ENCODE measurements at places on chromosomes 4 and X.
A peak's percentile ranks its signal among the peaks of the same experiment; 100 is the strongest.

- DNase-seq = no peak
Observed at GRCh38 chrX:20143111-20143510, 1.5 kb upstream of the EIF1AX start.

GRCh38 chr4:179097741-179098140, 1655.5 kb upstream of the AGA start:
- DNase-seq = no peak

DNA sequence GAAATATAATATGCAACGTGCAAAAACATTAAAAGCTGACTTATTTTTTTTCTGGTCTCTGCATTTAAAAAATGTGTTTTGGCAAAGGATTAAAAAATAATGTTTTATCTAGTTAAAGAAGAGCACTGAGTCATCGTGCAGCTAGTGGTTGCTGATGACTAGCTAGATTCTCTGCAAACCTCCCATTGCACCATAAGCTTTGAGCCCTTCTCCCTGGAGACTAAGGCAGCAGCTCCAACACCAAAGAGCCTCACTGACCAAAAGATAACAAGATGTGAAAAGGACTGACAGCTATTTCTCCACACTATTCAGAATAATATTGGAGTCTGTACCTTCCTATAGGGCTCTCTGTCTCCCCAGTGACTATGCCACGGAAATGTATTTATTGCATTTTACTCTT, 424.3 kb downstream of the SLITRK2 start:
- no peak for DNase-seq

DNA sequence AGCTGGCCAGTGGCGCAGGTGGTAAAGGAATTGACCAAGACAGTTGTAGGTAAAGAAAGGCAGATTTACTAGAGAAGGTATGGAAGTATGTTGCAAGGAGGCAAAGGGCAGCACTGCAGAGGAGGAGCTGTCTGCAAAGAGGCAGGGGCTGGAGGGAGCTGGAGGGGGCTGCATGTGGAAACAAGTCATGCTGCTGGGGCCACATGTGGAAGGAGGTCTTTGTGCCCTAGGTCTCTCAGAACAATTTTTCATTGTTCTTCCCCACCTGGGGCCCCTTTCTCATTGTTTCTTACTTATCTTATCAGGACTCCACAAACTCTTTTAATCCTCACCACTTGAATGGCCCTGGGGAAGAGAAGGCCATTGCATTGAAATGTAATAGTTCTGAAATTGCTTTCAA, 144.8 kb upstream of the PLAC1 start:
- no peak for DNase-seq

DNA sequence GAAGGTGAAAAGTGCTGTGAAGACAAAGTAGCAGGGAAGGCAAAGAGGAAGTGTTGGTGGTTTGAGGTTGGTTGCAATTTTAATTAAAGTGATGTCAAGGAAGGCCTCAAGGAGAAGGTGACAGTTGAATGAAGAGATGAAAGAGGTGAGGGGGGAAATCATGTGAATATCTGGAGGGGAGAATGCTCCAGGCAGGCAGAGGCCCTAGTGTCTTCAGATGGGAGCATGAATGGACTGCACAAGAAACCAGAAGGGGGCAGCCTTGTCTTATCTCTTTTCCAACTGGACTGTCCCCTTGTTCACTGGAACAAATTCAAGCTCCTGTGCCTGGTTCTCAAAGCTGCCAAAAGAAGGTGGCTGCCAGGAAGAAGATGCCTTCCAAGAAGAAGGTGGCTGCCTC, 68.4 kb downstream of the MAOB start:
- no peak for DNase-seq

DNA sequence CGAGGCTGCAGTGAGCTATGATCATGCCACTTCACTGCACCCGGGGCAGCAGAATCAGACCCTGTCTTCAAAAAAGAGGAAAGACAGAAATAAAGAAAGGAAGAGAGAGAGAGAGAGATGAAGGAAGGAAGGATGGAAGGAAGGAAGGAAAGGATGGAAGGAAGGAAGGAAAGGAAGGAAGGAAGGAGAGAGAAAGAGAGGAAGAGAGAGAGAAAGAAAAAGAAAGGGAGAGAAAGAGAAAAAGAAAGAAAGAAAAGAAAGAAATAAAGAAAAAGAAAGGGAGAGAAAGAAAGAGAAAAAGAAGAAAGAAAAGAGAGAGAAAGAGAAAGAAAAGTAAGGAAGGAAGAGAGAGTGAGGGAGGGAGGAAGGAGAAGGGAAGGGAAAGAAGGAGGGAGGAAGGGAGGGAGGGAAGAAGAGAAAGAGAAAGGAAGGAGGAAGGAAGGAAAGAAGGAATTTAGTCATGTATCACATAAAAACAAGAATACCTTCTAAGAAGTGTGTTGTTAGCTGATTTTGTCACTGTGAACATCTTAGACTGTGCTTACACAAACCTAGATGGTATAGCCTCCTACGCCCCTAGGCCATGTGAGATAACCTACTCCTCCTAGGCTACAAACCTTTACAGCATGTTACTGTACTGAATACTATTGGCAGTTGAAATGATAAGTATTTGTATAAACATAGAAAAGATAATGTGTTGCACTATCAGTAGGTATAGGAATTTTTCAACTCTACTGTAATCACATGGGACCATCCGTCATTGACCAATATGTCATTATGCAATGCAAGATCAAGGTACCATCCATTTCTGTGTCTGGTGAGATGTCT, 17.4 kb upstream of the AFF1 start:
- no peak for DNase-seq

DNA sequence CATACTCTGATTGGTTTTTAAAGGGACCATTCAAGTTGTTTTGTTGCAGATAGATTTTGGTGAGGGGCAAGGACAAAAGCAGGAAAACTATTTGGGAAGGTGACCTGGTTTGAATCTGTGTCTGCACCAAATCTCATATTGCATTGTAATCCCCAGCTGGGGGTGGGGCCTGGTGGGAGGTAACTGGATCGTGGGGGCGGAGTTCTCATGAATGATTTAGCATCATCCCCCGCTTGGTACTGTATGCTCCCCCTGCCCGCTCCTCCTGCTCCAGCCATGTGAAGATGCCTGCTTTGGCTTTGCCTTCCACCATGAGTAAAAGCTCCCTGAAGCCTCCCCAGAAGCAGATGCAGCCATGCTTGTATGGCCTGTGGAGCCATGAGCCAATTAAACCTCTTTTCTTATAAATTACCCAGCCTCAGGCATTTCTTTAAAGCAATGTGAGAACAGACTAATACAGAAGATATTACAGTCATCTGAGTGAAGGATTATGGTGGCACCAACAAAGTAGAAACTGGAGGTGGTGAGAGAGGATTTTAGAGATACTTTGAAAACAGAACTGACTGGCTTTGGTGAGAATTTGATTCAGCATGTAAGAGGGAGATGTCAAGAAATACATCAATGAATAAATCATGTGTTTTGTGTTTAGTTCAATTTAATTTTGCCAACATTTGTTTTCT, 14.4 kb downstream of the IL21 start:
- no peak for DNase-seq

DNA sequence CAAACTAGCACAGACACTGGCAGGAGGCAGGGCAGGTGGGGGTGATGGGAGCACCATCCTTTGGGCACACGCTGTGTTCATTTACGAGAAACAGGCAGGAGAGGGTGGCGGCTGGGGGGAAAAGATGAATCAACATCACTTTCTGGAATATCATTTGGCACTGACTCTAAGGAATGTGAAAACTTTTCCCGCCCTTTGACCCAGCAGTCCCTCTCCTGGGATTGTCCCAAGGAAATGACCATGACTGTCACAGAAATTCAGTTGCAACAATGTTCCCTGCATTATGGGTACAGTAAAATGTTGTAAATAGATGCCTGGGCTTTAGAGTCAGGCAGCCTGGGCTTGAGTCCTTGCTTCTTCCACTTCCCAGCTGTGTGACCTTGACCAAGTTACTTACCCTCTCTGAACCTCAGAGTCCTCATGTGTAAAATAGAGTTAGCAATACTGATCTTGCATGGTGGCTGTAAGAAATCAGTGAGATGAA, 58.6 kb downstream of the ABLIM2 start:
- DNase-seq = no peak

- no peak for DNase-seq
Observed at GRCh38 chr4:7762376-7763030, 177.2 kb downstream of the AFAP1 start.

DNA sequence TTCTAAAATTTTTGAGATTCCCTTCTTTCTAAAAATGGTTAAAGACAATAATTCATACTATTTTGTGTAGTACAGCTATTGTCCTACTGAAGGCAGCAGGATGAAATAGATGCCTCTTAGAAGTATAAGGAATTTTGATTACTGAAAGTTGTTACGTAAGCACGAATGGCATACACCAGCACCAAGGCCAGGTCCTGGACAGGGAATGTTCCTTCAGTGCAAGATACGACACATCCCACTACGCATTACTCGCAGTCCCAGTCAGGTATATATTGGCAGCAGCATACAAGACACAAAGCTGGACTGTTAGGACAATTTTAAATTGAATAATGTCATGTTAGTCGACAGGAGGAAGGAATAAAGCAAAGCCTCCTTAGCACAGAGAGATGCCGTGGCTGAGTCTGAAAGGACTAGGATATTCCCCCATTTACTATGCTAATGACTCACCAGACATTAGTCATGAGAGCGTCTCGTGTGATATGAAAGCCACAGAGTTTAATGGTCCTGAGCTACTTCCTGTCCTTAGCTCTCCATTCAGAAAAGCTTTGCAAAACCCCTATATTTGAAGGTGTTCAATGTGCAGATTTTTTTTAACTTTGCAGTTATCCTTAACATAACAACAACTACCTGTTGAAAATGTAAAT, 504.3 kb downstream of the FAM133A start:
- DNase-seq = no peak

DNA sequence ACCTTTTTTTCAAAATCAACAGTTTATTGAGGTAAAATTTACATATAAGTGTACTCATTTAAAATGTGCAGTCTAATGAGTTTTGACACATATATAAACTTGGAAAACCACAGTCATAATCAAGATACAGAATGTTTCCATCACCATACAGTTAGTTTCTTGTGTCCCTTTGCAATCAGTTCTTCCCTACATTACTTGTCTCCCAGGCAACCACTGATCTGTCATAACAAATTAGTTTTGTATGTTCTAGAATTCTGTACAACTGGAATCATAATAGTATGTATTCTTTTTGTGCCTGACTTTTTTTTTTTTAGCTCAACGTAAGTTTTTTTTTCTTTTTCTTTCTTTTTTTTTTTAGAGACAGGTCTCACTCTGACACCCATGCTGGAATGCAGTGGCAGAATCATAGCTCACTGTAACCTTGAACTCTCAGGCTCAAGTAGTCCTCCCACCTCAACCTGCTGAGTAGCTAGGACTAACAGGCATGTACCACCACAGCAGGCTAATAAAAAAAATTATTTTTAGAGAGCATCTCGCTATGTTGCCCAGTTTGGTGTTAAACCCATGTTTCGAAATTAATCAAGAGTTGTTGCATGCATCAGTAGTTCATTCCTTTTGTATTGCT, 26.9 kb downstream of the ARFIP1 start:
- no peak for DNase-seq

- DNase-seq = no peak
Observed at GRCh38 chr4:56940403-56940802, 32.7 kb downstream of the REST start.

GRCh38 chrX:53831662-53832635, 145.4 kb upstream of the HUWE1 start:
- DNase-seq = peak; percentile 2

- no peak for DNase-seq
Observed at GRCh38 chr4:8058031-8058479, 100.6 kb downstream of the ABLIM2 start.

DNA sequence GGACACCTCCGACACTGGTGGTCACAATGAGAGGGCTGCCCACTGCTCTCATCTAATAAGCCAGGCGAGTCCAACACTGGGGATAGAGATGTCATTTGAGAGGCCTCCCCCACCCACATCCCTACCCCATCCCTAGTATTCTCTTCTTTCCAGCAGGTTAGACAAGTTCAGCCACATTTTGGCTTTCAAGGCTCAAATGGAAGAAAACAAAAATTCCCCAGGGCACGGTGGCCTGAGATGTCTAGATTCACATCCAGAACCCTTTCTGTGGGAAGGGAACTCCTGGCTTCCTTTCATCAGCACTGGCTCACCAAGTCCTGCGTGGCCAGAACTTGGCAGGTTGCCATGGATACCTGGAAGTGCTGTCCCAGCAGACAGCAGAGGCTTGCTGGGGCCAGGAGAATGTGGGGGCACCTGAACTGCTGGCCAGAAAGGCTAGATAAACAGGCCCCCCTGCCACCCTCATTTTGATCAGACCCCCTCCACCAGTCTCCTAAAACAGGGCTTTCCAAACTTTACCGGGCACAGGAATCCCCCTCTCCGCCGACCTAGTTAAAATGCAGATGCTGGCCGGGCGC, 1.3 kb upstream of the NYX start:
- no peak for DNase-seq

DNA sequence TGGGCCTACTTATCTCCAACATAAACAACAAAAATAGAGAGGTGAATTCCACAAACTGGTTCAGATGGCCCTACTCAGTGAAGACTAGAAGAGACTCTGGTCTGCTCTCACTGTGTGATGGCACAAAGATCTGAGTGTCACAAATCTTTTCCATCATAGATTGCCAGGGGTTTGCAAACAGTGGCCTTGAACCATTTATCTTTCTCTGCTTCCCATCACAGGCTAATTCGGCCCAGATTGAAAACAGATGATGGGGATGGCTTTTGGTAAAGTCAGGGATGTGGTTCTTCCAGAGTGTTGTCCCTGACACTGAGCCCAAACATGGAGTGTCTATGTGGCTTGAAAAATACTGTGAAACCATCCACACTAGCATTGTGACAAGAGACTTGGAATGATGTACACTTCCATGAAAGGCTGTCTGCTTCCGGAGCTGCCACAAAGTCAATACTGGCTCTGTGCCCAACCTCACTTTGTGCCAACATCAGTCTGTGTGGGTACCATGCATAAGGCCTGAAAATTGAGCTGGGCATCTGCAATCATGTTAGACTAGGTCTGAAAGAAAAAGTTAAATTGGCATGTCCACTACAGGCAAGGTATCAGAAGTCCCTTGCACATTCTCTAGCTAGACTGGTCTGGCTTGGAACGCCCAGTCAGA, 25.2 kb upstream of the PLAC1 start:
- no peak for DNase-seq

GRCh38 chrX:125532411-125533089, 212.9 kb downstream of the TEX13C start:
- DNase-seq = no peak

GRCh38 chr4:142475663-142476062, 370.4 kb downstream of the INPP4B start:
- DNase-seq = no peak

- DNase-seq = no peak
Observed at GRCh38 chrX:6904156-6904555, 243.4 kb upstream of the STS start.

GRCh38 chr4:155593793-155594192, 72.9 kb upstream of the GUCY1A1 start:
- DNase-seq = no peak

- DNase-seq = no peak
Observed at GRCh38 chr4:82043809-82044137, 330.0 kb downstream of the HNRNPD start.

GRCh38 chrX:107673933-107674479, 45.7 kb downstream of the PRPS1 start:
- peak; percentile 71 for DNase-seq

DNA sequence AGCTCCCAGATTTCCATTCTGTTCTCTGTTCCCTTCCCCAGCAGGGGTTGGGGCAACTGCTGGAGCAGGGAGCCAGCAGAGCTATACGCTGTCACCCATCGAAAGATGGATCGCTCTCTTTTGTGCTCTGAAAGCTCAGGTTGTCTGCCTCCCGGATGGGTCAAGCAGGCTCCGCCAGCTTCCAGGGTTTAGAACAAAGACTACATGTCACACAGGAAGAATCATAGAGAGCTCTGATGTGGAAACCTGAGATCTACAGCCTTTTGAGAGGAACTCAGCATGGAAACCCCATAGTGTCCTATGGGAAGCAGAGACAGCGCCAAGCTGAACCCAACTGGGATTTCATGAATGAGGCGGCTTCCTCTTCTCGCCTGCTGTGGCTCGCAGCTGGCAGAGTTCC, 205.4 kb downstream of the HS3ST1 start:
- DNase-seq = no peak

All from stimulated activated CD4-positive, alpha-beta T cell treated with anti-CD3 and anti-CD28 coated beads, Interleukin-15, amount 100 ng/mL, for 1 hour (primary cell).